ENCODE measurements at places on chromosomes 5 and 9.

GRCh38 chr9:113597390-113598241 is 134.1 kb downstream of the RGS3 start:
- no peak for DNase-seq

DNA sequence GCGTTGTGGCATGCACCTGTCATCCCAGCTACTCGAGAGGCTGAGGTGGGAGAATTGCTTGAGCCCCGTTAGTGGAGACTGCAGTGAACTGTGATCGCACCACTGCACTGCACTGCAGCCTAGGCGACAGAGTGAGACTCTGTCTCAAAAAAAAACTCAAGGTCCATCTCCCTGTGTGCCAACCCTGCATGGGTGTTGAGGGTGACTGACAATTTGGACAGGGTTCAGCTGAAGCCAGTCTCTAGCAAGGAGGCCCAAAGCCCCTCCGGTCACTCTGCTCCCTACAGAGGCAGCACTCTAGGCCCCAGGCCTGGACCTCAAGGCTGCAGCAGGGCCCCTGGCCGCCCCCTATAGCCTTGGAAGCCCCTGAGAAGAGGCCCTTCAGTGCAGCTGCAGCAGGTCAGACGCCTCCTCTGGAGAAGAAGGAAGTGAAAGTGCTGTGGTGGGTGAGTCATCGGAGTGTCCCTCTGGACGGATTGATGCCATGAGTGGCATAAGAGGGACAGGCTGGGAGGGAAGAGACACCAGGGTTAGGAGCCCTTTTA is 39.2 kb upstream of the NEK6 start:
- peak; percentile 76 for DNase-seq

DNA sequence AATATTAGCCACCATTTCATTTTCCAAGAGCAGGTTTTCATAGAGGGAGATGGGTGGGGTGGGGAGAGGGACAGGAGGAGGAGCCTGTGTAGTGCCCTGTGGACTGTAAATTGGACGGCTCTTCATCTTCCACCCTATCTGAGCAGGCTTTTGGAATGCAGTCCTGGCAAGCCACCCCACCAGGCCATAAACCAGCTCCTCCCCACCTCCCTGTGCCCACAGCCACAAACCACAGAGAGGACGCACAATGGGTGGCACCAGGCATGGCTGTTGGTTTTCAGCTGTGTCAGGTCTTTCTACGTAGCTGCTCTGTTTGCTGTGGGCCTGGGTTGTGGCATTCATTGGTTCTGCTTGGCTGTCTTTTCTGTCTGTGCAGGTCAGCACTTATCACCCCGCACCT is 58.0 kb downstream of the PLAC8L1 start:
- peak; percentile 72 for DNase-seq

DNA sequence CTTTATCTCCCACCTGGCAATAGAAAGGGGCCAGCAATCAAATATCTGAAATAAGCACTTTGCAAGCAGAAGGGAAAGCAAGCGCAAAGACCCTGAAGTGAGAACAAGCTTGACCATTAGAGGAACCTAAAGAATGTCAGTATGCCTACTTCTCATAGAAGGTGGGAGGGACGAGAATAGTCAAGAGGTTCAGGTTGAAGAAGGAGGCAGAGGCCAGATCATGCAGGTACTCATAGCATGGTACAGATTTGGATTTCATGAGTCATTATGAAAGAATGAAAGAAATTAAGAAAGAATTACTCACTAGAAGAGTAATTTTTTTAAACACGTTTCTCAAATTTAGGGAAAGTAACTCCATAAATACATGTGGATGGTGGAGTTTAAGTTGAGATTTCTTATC is 33.7 kb downstream of the MCTP1 start:
- no peak for DNase-seq

DNA sequence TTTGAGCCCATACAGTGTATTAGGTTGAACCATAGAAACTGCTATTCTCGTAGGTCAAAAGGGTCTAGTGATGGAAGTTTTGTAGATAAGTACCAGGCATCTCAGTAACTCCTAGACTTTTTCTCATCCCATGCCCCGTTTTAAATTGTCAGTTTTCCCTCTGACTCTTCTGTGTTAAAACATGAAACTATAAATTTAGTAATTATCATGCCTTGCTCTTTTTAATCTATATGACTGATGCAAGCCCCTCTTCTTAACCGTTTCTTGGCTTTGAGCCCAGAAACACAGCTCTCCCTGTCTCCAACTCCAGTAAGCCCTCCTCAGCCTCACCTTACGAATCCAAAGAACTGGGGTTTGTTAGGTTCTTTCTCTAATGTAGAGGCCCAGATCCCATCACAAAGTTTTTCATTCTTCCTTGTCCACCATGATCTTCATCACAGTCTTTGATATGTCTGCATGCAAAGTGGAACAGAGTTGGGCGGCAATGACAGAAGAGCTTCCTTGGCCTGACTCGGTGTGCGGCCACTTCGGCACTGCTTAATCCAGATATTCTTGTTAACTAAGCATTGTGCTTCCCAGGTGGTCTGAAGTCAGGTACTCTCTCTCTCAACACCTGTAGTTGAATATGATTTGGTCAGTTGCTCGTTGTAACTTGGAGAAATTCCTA is 21.1 kb downstream of the RGMB start:
- no peak for DNase-seq

DNA sequence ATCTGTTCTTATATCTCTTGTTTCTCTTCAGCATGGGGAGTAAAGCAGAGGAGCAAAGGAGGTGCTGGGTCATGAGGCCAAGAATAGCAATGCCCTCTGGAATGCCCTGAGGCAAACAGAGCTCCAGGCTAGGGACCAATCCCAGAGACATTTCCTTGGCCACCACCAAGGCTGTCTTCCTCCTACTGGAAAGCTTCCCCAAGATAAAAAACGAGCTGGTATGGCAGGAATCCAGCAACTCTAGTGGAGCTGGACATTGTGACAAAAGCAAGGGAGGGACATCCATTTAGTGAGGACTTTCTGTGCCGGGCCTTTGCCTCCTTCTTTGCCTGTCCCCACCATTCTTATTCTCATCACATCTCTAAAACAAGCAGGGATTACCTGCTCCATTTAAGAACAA is 161.6 kb downstream of the ASTN2 start:
- DNase-seq: no peak
